Dermis lymphatic vessel endothelial cell (primary cell): ENCODE measurements at places on chromosomes 7 and 10. TPM values are rescaled to one million over a fixed set of nuclear protein-coding genes. Genes with fewer than 3 reads are reported as not detected.

Gene PTN
- total RNA-seq: not detected in 2 replicates

Gene DEPP1
- 104 and 241 TPM in 2 replicates for total RNA-seq

Gene EN2
- total RNA-seq: under 0.01 TPM in 1 of 2 replicates, not detected in the other

Gene SHH
- under 0.01 and 0.09 TPM in 2 replicates for total RNA-seq

Gene PTPRZ1
- not detected in 2 replicates for total RNA-seq

Gene WAC
- total RNA-seq: 41.4 and 51.7 TPM in 2 replicates

Gene ARHGAP22
- total RNA-seq: 1.3 TPM in 2 replicates

Gene FAM24B
- total RNA-seq: 0.76 and 1.0 TPM in 2 replicates

Gene THSD7A
- total RNA-seq: 28.3 and 37.5 TPM in 2 replicates

Gene ARHGEF35
- total RNA-seq: under 0.01 and 0.43 TPM in 2 replicates

Gene RGR
- not detected in 2 replicates for total RNA-seq

Gene ZNF33B
- 17.7 and 29.1 TPM in 2 replicates for total RNA-seq

Gene FBXL15
- 5.6 and 5.7 TPM in 2 replicates for total RNA-seq

Gene IGFBP1
- total RNA-seq: not detected in 2 replicates

Gene PLAU
- 0.60 and 1.2 TPM in 2 replicates for total RNA-seq
